ENCODE measurements at places on chromosomes 6 and 20.
A peak's percentile ranks its signal among the peaks of the same experiment; 100 is the strongest.

GRCh38 chr6:158309814-158310213 lies 2.5 kb upstream of the TULP4 start:
- no peak for DNase-seq

- no peak for DNase-seq
Observed at GRCh38 chr6:97714772-97715171, 431.8 kb upstream of the MMS22L start.

DNA sequence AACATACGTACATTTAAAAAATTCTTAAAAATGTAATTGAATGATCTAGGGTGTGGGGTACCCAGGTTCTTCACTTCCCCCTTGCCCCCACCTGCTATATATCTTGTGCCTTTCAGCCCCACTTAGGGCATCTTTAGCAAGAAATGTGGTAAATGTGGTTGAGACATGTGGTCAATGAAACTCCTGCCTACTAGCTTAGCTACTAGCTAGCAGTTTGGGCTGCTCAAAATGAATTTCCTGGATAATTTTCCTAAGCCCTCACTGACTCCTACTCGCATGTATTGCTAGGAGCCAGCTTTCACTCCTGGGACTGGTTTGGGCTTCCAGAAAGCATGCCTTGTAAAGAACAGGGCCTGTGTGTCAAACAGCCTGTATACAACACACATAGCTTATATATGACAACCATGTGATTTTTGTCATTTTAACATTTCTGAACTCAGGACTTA lies 257.3 kb downstream of the ATXN1 start:
- no peak for DNase-seq

DNA sequence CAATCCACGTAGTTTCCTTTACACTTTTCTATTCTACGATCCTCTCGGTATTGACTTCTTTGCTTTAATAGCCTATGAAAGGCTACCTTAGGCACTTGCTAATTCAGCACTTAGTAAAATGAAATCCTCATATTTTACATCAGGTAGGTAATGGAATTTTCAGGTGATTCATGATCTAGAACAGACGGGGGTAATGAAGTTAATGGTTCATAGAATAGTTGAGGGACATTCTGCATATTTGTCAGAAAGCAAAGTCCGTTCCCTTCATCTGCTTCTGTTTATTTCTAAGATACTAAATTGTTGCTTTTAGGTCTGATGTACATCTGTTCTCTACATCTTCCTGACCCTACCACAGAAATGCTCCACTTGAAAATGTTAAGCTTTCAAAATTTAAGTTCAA lies 431.7 kb downstream of the CDKAL1 start:
- DNase-seq, result no peak

DNA sequence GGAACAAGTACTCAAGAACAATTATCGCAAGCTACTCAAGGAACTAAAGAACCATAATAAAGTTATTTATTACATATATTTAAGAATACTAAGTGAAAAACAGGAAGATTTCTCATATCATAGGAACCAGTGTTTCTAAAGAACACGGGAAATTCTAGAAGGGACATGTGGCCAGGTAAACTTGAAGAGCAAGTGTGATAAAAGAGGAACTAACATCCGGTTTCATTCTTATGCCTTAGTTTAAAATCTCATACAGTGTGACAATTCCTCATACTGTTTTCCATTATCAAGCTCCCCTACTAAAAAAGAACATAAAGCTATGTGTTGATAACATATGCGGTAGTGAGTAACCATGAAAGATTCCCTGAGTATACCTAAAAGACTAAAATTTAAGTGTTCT lies 163.5 kb upstream of the SHLD1 start:
- no peak for DNase-seq

DNA sequence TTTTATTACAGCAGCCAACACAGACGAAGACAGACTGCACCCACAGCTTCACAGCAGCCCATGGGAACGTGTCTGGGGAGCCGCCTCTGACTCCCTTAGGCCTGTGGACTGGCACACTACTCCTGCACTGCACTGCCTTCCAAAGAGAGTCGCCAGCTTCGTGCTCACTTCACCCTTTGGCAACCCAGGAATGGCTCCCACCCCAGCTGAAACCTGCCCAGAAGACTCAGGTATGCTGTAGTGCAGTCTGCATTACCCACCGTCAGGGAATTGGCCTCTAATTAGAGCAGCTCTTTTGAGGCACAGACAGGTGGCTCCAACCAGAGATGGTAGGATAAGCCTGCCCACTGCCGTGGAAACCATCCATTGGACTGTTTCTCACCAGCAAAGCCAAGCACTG lies 39.9 kb upstream of the FRMD1 start:
- DNase-seq, result no peak

DNA sequence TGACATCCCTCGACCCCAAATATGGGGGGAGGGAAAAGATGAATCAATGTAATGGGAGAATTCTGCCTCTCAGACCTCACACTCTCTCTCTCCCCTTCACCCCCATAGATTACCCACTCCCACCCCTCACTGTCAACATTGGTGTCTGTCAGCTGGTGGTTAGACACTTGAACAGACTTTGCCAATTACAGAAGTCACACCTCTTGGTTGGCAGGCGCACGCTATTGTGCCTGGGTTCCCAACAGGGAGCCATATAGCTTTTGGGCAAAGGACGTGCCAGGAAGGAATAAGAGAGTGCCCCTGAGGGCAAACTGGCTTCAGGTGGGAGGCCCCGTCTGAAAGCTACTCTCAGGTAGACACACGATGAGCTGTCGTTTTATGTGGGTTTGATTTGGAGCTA lies 54.1 kb upstream of the FYN start:
- no peak for DNase-seq

- DNase-seq, result no peak
Observed at GRCh38 chr20:50469176-50469723, 40.9 kb upstream of the PTPN1 start.

- DNase-seq, result no peak
Observed at GRCh38 chr6:84227044-84227433, 404 bp downstream of the CEP162 start.

- no peak for DNase-seq
Observed at GRCh38 chr6:56842686-56843475, 112.0 kb upstream of the BEND6 start.

GRCh38 chr6:139277161-139277560 lies 14.6 kb downstream of the TXLNB start:
- DNase-seq, result no peak

- DNase-seq, result no peak
Observed at GRCh38 chr6:112349958-112350357, 2.8 kb downstream of the RFPL4B start.

- DNase-seq, result no peak
Observed at GRCh38 chr20:20491110-20491783, 123.3 kb downstream of the INSM1 start.

DNA sequence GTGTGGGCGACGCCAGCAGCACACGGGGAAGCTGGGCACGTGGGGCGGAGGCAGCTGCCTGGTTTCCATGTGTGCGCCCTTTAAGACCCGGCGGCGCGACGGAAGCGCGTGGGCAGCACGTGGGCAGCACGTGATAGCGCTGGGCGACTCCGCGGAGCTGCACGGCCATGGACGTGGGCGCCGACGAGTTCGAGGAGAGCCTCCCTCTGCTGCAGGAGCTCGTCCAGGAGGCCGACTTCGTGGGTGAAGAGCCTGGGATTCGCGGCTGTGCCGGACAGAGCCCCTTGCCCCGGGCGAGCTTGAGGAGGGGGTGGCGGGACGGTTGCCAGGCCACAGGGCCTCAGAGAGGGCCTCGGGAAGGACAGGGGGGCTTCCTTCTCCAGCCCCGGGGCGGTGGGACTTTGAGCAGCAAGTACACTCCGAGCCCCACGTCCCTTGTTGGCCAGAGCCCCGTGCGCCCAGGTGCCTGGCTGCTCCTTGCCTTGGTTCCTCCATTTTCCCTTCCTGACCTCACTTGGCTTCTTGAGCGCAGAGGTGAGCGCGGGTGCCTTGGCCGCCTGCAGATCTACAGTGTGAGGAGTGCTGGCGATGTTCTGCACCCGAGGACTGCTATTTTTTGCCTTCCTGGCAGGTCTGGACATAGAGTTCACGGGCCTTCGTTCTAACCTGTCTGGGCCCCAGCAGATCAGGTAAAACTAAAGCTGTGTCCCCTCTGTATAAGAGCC lies at the start of gene PNLDC1:
Gene PNLDC1, plus strand, starts transcription at position 136 of the 725 bp plus-strand sequence. Its CDS starts 32 bp downstream, at position 168.
- no peak for DNase-seq

GRCh38 chr20:40932436-40932835 lies 96.2 kb upstream of the TOP1 start:
- DNase-seq, result no peak

DNA sequence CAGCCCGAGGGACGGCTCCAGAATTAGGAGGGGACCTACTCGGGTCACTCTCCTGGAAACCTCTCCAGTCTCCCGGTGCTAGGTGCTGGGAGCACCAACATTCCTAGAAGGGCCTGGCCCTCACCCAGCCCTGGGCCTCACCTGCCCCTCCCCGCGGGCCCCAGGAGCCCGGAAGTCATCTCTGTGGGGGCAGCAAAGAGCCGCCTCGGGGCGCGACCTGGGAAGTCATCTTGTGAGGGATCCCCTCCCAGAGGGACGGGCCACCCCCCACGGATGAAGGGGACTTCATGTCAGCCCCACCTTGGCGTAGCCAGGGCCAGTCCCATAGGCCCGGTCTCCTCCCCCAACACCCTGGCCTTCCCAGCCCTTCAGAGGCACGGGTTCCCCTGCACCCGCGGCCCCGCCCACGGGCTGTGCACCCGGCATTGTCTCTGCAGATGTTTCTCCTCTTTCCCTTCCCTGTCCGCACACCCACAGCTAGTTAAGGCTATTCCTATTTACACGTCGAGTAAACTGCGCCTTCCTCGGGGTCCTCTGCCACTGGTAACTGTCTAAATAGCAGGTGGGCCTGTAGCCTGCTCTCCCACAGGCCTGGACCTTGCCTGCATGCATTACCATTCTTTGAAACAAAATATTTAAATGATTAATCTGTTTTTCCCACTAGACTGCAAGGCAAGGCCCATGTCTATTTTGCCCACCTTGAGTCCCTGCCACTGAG lies 896 bp upstream of the RNASET2 start:
- DNase-seq, result peak; percentile 40

DNA sequence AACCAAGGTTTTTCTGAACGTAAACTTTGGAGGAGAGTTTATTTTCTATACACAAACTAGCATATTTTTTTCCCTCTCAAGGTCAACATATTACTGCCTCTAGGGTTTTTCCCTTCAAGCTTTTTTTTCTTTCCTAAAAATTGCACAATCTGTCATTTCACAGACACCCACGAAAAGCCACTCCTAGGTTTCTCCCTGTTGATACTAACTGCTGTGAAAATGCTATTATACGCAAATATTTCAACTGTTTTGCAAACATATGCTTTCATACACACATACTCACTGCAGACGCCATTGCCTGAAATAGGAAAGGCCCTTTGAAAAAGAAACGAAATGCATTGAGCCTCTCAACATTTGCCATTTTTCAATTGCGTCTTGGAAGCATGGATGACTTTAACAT lies 333.0 kb downstream of the CD83 start:
- no peak for DNase-seq

DNA sequence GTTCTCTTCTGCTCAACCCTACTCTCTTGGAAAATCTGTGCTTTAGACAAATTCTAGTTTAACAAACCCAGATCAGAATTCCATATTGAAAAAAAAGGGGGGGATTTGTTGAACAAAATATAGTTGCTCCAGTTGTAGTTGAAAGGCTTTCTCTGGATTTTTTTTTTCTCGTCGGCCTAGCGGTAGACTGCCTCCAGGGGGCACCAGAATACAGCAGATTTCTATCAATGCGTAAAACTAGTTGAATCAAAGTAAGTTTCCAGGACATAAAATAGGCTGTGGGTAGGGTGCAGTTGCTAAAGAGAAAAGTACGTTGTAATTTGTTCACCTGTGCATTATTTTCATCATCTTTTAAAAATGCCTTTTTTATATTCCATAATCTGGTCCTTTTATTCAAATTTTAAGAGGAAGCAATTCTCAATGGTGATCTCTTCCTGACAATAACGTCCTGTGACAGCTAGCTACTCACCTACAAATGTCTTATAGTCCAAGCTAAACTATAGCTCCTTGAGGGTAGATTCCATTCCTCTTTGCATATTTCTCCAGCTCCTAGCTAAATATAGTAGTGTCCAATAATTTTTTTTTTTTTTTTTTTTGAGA lies 105.4 kb downstream of the PERP start:
- DNase-seq, result peak; percentile 45

DNA sequence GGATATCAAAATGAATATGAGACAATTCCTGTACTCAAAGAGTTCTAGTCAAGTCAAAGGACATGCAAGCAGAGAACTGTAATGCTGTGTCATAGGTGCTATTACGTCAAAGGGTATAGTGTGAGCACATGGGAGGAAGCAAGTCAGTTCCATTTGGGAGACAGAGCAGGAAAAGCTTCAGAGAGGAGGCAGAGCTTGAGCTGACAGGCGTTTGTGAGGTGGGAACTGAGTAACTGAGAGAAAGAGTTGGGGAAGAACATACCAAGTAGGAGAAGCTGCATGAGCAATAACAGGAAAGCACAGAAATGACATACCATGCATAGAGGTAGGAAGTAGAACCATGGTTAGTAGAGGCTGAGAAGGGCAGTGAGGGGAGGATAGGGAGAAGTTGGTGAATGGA lies 15.2 kb upstream of the SSR1 start:
- no peak for DNase-seq

- DNase-seq, result no peak
Observed at GRCh38 chr20:2047456-2048092, 53.7 kb upstream of the PDYN start.

DNA sequence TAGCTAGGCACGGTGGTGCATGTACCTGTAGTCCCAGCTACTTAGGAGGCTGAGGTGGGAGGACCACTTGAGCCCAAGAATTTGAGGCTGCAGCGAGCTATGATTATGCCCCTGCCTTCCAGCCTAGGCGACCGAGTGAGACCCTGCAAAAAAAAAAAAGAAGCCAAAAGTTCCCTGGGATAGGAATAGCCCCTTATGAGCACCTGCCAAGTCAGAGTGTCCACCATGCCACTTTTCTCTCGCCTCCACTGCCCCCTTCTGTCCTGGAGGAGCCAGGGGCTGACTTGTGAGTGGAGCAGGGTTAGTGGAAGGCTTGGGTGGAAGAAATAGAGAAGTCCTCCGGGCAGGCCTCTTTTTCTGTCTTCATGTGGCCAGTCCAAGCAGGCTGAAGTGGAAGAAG lies 12.1 kb upstream of the DDX27 start:
- DNase-seq, result no peak

- DNase-seq, result no peak
Observed at GRCh38 chr20:40481743-40482458, 207.1 kb downstream of the MAFB start.

DNA sequence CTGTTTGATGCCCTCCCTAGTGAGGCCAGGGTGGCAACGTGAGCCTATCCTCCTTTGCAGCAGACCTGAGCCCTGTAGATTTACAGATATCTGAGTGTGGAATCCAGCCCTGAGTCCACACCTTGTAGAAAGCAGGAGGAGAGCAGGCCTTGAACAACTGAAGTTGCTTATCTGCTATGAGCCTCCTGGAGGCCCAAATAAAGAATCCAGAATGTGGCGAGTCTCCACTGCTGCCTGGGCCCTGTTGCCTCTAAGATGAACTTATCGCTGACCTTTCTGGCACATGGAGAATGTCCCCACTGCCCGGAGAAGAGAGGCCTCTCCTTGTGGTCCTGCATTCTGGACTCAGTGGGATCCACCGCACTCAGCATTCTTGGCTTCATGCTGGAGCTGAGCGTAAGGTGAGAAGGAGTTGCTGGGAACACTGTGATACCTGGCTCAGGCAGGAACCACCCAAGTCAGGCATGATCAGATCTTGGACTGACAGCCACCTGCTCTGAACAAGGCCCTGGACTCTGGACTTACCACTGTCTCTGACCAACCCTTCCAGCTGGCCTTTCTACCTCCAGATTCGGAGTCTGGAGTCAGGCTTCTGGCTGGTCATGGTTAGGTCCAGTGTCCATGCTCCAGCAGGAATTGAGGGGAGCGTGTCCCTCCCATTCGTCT lies 5.8 kb upstream of the MANBAL start:
- DNase-seq, result no peak

Data from stimulated activated CD8-positive, alpha-beta memory T cell treated with anti-CD3 and anti-CD28 coated beads, Interleukin-2, amount 100 ng/mL, for 48 hours (primary cell).